ENCODE measurements at places on chromosomes 6 and 20.

- no peak for DNase-seq
These were observed 79.0 kb downstream of the DNAAF9 start for GRCh38 chr20:3328501-3328900.

- no peak for DNase-seq
These were observed 18.2 kb downstream of the VTA1 start for GRCh38 chr6:142165227-142165626.

DNA sequence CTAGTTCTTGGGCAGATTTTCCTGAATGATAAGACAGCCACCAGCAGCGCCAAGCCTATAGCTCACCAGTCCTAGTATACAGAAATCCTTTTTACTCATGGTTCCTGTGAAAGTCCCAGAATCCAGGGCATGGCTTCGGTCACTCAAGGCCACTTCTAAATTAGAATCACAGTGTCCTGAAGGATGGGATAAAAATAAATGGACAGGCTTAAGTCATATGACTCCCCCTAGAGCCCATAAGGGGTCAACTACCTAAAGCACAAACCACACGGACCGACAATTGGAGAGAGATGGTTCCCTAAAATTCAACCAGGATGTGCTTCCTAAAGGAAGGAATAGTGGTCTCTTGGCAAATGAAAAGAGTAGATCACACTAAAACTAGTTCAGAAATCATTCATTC, 404.1 kb upstream of the PLCB4 start:
- DNase-seq, result no peak

DNA sequence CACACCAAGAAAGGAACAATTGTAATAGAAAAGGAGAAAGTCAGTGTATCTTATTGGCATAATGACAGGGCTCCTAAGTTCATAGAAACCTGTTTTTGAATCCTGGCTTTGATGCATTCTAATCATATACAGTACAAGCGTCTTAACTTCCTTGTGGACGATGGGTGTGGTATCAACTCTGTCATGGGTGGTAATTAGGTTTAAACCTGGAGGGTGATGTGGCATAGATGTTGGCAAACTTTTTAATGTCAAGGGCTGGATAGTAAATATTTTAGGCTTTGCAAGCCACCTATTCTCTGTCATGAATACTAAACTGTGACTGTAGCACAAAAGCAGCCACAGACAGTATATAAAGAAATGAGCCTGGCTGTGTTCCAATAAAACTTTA, 138.7 kb upstream of the EDN1 start:
- DNase-seq, result no peak

- no peak for DNase-seq
These were observed 45.9 kb upstream of the MC3R start for GRCh38 chr20:56202493-56203077.

Data from DMS79 (cell line).